Left cardiac atrium (tissue), 4 donors: ENCODE measurements at places on chromosomes 5 and 9. TPM values are rescaled to one million over a fixed set of nuclear protein-coding genes. Genes with fewer than 3 reads are reported as not detected.

Gene CCDC69
- total RNA-seq, result 161 TPM

- no peak for DNase-seq
Measured at GRCh38 chr9:126069400-126069955, 257.2 kb upstream of the MVB12B start.

- no peak for DNase-seq
Measured at GRCh38 chr9:89777544-89777943, 172.7 kb downstream of the GADD45G start.

Gene TMEM215
- not detected for total RNA-seq

- peak; percentile 81 for DNase-seq
Measured at GRCh38 chr9:136122425-136123383, 4.0 kb upstream of the TMEM250 start.

GRCh38 chr9:115690786-115691496 lies 462.6 kb upstream of the PAPPA start:
- no peak for DNase-seq

DNA sequence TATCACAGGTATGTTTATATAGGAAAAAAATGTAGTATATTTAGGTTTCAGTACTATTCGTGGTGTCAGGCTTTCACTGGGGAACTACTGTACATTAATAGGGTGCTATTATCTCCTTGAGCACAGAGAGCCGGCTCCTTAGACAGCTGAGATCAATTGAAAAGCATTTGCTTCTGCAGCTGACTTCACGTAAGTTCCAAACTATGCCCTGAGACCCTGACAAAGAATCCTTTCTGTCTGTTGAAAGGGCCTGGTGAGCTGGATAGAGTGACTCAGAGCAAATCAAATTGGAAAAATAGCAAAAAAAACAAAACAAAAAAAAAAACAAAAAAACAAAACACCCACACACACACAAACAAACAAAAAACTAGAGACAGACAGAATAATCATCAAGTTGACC lies 652.0 kb downstream of the MTRR start:
- no peak for DNase-seq

DNA sequence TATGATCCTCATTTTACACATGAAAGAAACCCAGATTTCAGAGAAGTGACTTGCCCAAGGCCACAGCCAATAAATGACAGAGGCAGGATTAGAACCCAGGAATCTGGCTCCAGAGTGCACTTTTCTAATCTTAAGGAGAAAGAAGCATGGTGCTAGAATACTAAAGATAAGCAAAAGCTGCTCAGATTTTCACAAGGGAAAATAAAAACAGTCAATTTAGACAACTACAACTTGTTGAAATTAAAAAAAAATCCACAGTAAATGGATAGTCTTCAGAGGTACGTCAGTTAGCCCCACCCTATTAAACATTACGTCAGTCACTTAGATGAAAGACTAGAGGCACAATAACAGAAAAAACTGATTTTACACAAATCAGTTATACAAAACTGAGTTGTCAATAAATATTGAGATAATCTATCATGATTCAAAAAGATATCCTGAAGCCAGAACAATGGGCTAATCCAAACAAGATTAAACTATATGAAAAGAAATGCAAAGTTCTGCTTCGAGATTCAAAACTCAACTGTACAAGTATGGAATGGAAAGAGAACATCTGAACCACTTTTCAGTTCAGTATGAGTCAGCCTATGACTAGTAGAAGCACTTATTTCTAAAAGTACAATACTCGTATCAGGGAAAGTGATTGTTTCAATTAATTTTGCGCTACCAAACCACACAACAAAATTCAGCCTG lies 9.3 kb downstream of the TMEM245 start:
- DNase-seq, result no peak
